CD14-positive monocyte (primary cell): ENCODE measurements at places on chromosomes 1 and 21.

DNA sequence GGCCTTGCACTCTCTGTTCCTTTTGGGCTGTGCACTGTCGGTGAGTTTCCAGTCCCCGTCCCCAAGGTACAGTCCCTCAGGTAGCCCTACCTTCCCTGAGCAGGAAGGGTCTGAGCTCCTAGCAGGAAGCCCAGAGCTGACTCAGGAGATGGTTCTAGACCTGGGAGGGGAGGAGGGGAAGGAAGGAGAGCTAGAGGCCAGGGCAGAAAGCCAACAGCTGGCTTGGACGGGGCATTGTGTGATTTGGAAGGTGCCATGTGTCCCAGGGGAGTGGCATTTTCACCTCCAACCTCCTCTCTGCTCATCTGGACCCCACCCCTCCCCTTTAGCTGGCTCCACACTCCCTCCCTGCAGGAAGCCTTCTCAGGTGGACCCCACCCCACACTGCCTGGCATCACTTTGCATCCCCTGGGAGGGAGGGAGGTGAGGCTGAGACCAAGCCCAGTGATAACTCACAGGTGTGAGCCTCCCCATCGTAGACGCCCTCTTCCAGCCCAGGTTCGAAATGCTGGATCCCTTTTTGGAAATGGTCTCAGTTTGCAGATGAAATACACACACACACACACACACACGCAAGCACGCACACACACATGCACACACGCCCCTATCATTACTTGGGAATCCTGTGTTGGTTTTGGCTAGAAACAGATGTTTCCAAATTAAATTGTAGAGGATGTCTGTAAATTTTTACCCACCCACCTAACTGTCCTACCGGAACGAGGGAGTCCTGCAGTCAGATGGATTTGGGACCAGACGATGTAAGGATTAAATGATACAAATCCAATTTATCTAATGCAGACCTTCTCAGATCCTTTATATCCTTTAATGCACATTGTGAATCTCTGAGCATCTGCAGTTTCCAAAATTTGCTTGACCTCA lies 19.7 kb upstream of the IFNLR1 start:
- DNase-seq = no peak

GRCh38 chr1:61332796-61333195 lies 250.4 kb downstream of the NFIA start:
- DNase-seq = no peak

GRCh38 chr1:67791261-67791660 lies 42.0 kb downstream of the GNG12 start:
- DNase-seq = no peak

- DNase-seq = peak; percentile 98
Measured at GRCh38 chr1:27862671-27863537, 9.4 kb upstream of the THEMIS2 start.

DNA sequence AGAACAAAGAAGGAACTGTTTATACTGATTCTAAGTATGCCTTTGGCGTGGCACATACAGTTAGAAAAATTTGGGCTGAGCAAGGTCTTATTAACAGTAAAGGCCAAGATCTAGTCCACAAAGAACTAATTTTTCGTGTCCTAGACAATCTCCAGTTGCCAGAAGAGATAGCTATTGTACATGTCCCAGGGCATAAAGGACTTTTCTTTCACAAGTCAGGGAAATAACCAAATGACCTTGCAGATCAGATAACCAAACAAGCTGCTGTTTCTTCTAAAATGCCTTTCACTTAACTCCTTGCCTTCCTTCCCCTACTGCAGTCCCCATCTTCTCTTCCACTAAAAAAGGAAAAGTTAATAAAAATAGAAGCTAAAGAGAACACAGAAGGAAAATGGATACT lies 4.0 kb downstream of the TEX50 start:
- no peak for DNase-seq

GRCh38 chr1:17743008-17743647 lies 12.0 kb upstream of the ACTL8 start:
- no peak for DNase-seq

GRCh38 chr1:54942976-54943375 lies 37.5 kb upstream of the TMEM61 start:
- DNase-seq = no peak

DNA sequence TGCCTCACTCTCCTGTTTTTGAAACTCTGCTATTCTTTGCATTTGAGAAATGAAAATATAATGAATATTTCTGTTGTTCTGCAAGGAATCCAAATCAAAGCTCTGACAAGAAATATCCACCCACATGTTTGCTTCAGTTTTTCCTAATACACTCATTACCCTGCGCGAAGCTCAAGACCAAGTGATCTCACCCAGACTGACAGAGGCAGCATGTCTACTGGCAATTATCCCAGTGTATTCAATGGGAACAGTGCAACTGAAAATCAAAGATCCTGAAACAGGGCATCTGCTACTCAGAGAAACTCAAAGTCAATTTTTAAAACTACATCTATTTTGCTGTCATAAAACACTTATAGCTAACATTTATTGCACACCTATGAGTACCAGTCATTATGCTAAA lies 321.0 kb upstream of the LRRC7 start:
- DNase-seq = no peak

- DNase-seq = no peak
Measured at GRCh38 chr1:203537806-203538464, 44.0 kb downstream of the OPTC start.

GRCh38 chr21:25896501-25897056 lies 161.8 kb downstream of the GABPA start:
- no peak for DNase-seq

GRCh38 chr1:161440312-161440894 lies 64.9 kb upstream of the FCGR2A start:
- DNase-seq = peak; percentile 46

GRCh38 chr21:42063571-42064521 lies 7.3 kb upstream of the UMODL1 start:
- DNase-seq = peak; percentile 64

DNA sequence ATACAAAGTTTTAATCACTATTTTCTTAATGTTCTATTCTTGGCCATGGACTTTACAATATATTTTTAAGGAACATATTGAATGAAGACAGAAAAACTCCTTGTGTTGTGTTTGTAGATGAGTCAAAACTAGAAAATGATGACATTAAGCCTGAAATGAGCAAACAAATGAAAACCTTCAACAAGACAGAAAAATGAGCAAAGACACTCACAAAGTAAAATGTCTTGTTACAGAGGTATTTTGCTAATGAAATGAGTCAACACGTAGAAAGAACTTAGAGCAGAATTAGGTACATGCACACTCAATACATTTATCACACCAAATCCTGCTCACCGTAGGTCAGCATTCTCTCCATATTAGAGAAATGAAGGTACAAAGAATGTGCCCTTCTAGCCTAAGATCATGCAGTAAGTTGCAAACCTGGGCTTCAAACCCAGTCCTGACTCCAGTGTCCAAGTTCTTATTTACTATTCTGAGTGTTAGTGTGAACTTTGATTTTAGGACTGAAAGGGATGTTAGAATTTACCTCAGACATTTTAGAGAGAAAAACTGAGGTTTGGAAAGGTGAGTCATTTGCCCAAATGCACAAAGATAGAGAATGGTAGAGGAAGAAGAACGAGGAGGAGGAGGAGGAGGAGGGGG lies 133.9 kb upstream of the SGIP1 start:
- DNase-seq = peak; percentile 42

GRCh38 chr1:222042120-222042519 lies 300.2 kb upstream of the DUSP10 start:
- no peak for DNase-seq

DNA sequence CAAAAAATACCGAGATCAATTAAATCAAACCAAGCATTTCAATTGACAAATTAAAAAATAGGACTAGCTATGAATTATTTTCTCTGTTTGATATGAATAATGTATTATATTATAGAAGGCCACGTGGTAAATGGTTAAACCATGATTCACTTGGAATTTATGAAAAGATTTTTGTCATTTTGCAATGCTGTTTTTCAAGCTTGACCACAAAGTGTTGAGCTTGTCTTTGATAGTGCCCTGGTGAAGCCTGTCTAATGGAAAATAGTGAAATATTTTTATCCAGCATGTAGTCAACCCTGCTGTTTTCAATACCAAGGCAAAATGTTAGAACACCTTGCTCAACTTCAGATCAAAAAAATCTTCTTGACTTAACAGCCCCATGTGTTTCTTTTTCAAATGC lies 288.0 kb upstream of the PRMT6 start:
- no peak for DNase-seq

DNA sequence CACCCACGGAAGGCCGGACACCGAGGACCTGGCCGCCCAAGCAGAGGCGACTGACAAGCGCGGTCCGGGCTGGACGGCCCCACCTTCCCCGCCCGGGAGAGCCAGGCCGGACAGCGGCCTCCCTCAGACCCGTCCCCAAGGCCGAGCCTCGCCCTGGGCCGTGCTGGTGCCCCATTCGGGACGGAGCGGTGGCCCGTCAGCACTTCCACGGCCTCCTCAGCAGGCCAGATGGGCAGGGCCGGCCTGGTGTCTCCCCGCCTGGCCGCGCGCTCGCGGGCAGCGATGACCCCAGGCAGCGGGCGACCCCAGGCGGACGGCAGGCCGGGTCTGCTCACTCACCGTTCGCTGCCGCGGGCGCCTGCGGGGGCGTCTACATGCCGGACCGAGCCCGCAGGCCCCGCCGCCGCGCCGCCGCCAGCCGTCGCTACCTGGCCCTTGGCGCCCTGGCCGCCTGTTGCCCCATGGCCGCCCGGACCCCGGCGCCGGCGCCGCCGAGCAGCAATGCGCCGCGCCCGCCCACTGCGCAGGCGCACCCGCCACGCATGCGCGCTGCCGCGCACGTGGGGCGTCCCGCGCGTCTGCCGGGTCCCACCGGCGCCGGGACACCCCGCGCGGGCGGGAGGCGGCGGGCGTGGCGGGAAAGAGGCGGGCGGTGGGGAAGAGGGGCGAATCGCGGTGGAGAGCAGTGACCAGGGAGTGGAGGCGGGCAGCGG lies at the start of gene NADK:
Gene NADK (minus strand): TSS at position 521 of the 713 bp plus-strand sequence. CDS start 13,064 bp downstream, outside the sequence.
- DNase-seq = peak; percentile 37
